CD14-positive monocyte (primary cell): ENCODE measurements at places on chromosomes 1 and 21.

DNA sequence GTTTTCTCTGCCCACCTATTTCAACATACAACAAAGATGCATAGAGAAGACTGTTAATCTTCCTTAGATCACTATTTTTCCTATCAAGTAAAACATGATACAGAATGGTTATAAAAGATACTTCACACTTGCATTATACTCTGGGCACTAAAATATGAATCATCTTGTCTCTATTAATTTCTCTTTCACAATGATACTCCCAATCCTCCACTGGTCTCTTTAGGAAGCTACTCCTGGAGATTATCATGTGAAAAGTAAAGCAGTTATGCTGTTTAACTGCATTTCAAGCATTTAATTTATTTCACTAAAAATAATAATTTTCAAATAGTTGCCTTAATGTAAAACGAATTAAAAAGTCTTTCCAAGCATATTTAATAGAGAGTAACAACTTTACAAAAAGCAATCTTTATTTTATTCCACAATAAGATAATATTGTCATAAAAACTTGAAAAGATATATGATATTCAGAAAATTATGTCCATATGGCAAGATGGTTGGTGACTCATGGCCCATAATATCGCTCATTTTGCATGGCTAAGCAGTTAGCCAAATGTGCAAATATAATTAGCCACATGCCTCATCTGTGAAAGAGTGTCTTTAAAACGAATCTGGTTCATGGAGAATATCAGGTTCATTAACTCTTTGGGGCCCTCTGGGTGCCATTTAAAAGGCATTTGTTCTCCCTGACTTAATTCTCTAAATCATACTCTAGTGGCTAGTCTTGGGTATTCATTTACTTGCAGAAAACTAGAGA is 1569.0 kb upstream of the B3GALT2 start:
- DNase-seq = no peak

- no peak for DNase-seq
Observed at GRCh38 chr1:23525558-23526250, 5.3 kb downstream of the E2F2 start.

DNA sequence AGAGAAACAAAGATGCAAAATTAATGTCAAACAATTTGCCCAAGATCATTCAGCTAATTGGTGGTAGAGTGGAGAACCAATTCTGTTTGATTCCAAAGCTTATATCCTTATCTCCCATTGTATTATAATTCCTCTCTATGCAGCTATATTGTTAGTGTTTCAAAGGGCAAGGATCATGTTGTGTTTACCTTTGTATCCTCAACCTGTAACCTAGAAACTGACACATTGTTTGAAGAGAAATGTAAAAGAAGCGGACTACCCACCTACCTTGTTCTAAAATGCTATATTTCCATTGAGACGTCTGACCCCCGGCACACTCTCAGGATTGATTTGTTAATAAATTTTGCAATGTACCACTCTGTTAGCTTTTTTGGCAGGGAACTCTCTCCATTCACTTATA is 9.3 kb downstream of the RAVER2 start:
- no peak for DNase-seq

DNA sequence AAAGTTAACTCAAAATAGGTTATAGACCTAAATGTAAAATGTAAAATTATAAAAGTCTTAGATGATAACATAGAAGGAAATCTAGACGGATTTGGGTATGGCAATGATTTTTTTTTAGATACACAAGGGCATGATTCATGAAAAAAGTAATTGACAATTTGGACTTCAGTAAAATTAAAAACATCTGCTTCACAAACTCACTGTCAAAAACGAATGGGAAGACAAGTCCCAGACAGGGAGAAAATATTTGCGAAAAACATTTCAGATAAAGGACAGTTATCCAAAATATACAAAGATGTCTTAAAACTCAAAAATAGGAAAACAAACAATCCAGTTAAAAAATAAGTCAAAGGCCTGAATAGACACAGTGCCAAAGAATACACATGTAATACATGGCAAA is 9.7 kb upstream of the PTGS2 start:
- no peak for DNase-seq

GRCh38 chr1:92792340-92792782 is 7.5 kb upstream of the EVI5 start:
- DNase-seq = no peak
